ENCODE measurements at places on chromosomes 6 and 20. TPM values are rescaled to one million over a fixed set of nuclear protein-coding genes. Genes with fewer than 3 reads are reported as not detected.

MEP1A gene
- polyA plus RNA-seq: 73.9 TPM

ZC2HC1B gene
- polyA plus RNA-seq: not detected

DOK5 gene
- 1.1 TPM for polyA plus RNA-seq

TRIM40 gene
- polyA plus RNA-seq: 4.0 TPM

SEL1L2 gene
- polyA plus RNA-seq: not detected

TRIM38 gene
- polyA plus RNA-seq: 16.4 TPM

MAK gene
- polyA plus RNA-seq: not detected

IL17A gene
- 0.19 TPM for polyA plus RNA-seq

PTCRA gene
- polyA plus RNA-seq: not detected

CST7 gene
- 3.1 TPM for polyA plus RNA-seq

- DNase-seq: peak; percentile 86
Measured at GRCh38 chr6:36364669-36365479, 22.6 kb downstream of the ETV7 start.

DNA sequence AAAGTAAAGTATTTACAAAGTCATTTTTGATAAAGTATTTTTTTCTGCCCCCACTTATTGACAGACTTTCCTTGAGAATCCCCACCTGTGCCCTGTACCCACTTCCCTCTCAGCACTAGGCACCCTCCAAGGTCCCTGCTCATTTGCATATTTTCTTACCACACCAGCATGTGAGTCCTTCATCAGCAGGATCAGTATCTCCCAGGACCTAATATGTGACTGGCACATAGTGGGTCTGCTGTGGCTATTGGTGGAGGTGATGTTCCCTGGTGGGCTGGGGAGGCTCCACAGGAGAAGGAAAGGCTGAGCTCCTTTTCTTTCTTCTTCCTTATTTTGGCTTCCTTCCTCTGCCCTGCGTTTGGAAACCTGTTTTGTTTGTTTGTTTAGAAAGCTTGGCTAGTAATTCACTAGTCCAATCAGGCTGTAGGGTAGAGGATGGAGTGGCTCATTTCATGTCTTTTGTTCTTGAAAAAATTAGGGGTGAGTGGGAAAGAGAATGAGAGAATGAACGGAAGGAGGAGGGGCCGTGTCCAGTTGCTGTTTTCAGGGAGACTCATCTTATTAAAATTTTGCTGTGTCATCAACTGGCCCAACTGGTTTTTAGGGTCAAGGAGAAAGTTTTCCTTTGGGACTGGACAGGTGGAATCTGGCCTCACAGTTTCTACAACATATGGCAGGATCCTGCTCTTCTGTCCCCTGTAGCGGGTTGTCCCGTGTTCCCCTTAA, 2.8 kb upstream of the RNF24 start:
- DNase-seq: no peak

GRCh38 chr20:478949-479429, 16.7 kb upstream of the TBC1D20 start:
- peak; percentile 75 for DNase-seq

DNA sequence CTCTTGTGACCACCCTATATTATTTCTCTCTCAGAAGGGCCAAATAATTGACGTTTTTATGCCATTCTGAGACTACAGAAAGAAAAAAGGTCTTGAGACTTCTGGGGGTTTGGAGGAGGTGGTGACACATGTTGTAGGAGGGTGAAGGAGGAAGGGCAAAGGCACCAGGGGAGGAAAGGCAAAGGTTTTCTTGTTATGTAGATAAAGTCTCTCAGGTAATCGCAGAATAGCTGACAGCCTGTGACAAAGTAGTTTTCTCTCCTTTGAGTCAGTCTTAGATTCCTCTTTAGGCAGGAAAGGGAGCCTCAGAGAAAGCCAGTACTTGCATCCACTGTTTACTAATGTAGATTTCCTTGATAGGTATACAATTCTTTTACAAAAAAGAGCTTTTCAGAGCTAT, 23.6 kb downstream of the OR2B2 start:
- DNase-seq: no peak

DNA sequence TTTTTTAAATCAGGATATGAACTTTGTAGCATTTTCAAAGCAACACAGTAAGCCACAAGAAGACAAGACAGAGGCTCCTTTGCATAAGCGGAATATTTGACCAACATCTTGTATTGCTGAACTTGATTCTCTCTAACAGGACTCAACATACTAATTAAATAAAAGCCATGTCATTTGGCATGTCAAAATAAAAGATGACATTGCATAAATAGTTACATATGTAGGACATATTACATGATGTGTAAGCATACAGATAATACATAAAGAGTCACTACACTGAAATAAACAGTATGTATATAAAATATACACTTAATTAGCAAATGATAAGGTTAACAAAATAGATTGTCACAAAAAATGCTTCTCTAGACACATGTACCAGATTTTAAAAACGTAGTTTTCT, 62.2 kb downstream of the REPS1 start:
- DNase-seq: no peak

- no peak for DNase-seq
Measured at GRCh38 chr6:137827977-137828810, 38.9 kb upstream of the TNFAIP3 start.

GRCh38 chr20:32737371-32738223, 5.7 kb downstream of the COMMD7 start:
- peak; percentile 34 for DNase-seq

- DNase-seq: no peak
Measured at GRCh38 chr6:43505718-43506117, 4.4 kb downstream of the LRRC73 start.

DNA sequence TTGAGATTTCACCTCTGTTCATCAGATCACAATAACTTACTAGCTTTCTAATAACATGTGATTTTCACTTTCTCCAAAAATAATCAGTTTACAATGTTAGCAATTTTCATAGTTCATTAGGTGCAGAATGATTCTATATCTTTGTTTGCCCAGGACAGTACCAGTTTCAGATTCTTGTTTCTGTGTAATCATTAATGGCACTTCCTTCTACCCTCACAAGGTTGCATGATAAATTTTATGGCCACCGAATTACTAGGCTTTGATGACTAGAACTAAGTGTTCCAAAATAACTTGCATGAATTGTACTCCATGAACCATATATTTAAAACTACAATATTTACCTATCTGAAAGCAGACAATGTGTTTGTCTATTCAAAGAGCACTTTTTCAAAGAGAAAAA, 442.3 kb downstream of the EPHA7 start:
- peak; percentile 86 for DNase-seq

DNA sequence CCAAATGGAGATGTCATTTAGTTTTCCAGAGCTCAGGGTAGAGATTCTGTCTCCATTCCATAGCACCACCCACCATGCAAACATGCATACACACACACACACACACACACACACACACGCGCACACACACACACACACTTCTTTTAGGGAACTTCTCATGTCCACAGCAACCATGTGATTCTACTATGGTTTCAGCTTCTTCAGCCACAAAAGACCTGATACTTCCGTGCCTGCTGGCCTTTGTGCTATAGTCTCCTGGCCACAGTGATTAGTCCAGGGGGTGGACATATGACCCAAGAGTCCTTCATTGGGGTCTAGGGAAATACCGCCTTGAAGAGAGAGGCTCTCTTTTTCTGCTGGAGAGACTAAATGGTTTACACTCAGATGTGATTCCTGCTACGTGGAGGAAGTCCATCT, 53.5 kb downstream of the CARMIL1 start:
- DNase-seq: no peak

- peak; percentile 7 for DNase-seq
Measured at GRCh38 chr6:154805288-154805911, 72.2 kb downstream of the SCAF8 start.

- DNase-seq: no peak
Measured at GRCh38 chr6:3835785-3836184, 13.4 kb upstream of the FAM50B start.

DNA sequence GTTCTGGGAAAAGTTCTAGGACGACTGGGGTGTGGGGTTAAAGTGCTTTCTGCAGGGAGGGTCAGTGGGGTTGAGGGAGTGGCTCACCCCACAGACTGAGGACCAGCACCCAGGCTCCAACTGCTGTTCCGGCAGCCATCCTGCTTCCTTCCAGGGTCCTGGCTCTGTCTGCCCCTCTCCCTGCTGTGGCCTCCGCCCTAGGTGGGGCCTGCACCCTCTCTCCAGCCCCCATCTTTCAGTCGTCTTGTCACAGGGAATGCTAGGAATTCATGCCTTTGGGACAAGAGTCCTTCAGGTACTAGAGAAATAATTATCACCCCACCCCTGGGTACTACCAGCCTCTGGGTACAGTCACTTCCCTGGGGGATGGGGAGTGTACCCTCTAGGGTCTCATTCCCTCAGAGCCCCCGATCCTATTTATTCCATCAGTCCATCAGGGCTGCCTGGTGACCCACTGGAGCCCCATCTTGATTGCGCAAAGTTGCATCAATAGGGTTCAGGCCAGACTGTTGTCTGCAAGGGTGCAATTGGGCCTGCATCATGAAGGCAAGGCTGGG, at the start of gene AGER:
TSS of gene AGER (minus strand) at position 170 of the 557 bp plus-strand sequence. CDS start at position 139, 31 bp downstream.
- no peak for DNase-seq

- DNase-seq: no peak
Measured at GRCh38 chr6:97205966-97206365, 77.0 kb downstream of the MMS22L start.

DNA sequence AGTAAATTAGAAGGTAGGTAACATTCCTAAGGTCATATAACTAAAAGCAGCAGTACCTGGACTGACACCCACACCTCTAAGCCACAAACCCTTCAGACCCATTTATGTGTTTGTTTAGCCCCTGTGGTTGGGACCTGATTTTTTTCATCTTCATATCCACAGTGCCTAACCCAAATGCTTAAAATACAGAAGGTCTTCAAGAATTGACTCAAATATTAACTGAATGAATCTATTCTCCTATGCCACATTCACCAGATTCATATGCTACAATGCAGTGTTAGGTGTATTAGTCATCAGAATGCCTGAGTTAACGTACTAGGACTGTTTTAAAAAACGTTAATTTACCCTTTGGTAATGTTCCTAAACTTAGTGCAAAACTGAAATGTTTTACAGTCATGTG, 124.8 kb downstream of the AHI1 start:
- DNase-seq: no peak

GRCh38 chr20:8809107-8809953, 259.6 kb upstream of the PLCB4 start:
- peak; percentile 17 for DNase-seq

DNA sequence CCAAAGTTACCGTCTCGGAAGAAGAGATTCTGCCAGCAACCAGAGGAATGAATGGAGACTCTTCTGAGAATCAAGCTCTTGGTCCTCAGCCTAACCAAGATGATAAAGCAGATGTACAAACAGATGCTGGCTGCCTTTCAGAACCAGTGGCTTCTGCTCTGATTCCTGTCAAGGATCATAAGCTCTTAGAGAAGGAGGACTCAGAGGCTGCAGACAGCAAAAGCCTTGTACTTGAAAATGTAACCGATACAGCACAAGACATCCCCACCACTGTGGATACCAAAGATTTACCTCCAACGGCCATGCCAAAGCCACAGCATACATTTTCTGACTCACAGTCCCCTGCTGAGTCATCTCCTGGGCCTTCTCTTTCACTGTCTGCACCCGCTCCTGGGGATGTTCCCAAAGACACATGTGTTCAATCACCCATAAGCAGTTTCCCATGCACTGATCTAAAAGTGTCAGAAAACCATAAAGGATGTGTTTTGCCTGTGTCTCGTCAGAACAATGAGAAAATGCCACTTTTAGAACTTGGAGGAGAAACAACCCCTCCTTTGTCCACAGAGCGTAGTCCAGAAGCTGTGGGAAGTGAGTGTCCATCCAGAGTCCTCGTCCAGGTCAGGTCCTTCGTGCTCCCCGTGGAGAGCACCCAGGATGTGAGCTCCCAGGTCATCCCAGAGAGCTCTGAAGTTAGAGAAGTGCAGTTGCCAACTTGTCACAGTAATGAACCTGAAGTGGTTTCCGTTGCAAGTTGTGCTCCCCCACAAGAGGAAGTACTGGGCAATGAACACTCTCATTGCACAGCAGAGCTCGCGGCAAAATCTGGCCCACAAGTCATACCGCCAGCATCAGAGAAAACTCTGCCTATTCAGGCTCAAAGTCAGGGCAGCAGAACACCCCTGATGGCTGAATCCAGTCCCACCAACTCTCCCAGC, 109.6 kb downstream of the RTN4IP1 start:
- DNase-seq: no peak

DNA sequence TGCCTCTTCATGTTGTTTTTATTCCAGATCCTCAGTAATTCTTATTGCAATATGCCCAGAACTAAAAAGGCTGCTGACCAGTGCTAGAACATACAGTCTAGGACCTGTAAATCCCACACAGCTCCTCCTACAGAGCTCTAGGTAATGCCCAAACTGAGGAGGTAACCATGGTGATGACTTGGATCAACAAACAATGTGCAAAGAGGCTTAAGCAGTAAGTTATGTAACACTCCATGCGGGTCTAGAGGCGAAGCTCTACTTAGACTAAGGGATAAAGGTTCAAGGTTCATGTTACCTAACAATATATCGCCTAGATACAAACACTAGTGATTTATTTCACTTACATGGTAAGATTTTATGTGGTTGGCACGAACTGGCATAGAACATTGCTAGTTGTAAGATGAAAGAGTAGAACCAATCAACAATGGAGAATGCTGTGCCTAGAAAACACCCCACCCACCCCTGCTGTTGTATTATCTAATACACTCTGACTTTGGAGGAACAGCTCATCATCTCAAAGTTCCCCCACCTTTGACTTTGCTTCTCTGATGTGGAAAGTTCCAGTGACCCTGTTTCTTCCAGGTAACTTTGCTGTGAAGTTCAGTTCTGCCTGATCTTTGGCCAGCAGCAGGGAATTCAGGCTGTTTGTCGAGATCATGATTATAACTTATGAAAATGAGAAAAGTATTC, 242.4 kb downstream of the ALDH8A1 start:
- peak; percentile 92 for DNase-seq

DNA sequence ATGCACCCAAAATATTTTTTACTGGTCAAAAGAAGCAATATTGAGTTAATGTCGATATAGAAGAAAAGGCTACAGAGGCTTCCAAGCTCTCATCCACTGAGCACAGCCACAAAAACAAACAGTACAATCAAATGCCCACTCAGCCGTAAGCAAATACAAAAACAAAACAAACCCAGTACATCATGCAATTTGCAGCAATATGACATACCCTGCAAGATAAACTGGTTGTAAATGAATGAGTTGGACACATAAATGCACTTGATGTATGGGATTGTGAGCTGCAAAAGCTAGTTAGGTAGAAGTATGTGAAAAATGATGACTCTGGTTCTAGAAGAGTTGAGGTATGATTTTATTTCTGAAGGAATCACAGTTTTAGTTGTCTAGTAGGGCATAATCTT, 83.9 kb downstream of the SESN1 start:
- peak; percentile 48 for DNase-seq

DNA sequence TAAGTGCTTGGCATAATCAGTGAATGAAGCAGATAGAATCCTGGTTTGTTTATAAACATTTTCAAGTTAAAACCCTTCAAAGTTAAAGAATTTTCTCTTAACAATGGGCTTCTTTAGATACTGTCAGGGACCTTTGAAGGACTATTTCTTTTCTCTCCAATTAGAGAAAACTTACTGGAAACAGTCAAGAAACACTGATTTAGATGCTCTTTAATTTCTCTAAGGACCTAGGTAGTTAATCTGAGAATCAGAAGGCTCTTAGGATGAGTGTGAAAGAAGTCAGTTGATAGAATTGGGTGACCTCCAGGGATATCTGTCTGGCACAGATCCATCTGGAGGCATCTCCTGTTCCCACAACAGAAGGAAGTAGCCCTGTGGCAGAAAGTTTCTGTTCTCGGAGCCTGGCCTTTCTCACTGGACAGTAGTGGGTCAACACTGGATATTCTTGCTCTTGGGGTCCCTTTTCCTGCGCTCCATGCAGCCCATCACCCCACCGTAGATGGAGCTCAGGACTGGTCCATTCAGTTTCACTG, 22.5 kb downstream of the KIAA0408 start:
- no peak for DNase-seq
